Neural crest cell (in vitro differentiated cells): ENCODE measurements at places on chromosomes 16 and 17. TPM values are rescaled to one million over a fixed set of nuclear protein-coding genes. Genes with fewer than 3 reads are reported as not detected.

- H3K4me3 ChIP-seq = no peak overlapping the region
- H3K27me3 ChIP-seq = no peaks in the 10 kb centered on the region
- H3K36me3 ChIP-seq = no peaks in the 10 kb centered on the region
- H3K4me1 ChIP-seq = no peaks in the 10 kb centered on the region
Measured at GRCh38 chr17:11029791-11030190, 191.9 kb upstream of the PIRT start.

DNA sequence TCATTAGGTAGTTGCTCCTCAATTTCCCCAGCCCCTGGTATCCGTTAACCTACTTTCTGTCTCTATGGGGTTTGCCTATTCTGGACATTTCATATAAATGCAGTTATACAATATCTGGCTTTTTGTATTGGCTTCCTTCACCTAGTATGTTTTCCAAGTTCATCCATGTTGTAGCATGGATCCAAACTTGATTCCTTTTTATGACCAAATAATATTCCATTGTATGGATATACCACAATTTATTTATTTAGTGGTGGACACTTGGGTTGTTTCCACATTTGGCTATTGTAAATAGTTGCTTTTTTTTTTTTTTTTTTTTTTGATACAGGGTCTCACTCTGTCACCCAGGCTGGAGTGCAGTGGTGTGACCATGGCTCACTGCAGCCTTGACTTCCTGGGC, 15.9 kb downstream of the EPN2 start:
- no peak for DNase-seq
- H3K4me1 ChIP-seq = peaks cover 46% of the 10 kb centered on the region
- no peak overlapping the region for H3K27ac ChIP-seq
- no peaks in the 10 kb centered on the region for H3K27me3 ChIP-seq

DNA sequence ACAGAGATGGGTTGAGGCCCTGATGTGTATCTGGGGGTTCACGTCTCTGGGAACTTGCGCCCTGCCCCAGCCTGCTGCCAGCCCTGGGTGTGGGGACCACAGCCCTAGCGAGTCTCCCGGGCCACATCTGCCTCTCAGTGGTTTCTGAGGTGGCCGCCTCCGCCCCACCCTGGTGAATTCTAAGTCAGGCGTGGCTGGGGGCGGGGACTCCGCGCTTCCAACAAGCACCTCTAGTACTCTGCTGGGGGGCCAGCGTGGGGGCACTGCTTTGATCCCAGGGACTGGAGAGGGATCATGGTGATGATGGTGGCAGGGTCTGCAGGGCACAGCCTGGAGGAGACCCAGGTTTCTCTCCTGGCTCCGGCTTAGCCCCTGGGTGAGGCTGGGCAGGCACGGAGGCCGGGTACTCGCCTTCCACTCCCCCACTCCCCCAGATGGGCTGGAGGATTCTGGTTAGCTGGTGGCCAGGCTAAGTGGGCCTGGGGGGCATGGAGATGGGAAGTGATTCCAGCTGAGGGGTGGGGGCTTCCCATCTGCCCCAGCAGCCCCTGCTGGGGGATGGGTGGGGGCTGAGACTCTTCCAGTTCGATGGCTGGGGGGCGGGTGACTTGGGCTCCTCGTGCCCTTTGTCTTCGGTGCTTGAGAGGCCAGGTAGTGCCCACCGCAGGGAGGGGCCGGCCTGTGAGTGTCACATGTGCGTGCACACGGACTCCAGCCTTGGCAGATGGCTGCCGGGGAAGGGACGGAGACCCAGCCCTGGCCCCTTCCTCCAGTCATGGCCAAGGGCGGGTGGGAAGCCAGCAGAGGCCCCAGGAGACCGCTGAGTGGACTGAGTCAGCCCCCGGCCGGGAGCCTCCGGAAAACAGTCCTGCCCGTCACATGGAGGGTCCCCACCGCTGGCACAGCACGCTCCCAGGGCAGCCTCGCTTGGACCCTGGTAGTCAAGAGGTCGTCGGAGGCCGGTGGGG, 3.9 kb downstream of the GLIS2 start:
- no peaks in the 10 kb centered on the region for H3K36me3 ChIP-seq
- peaks cover 2% of the 10 kb centered on the region for H3K27me3 ChIP-seq
- H3K27ac ChIP-seq = no peak overlapping the region
- DNase-seq = no peak
- peak overlapping the region; percentile 76 for H3K4me3 ChIP-seq
- peaks cover 21% of the 10 kb centered on the region for H3K4me1 ChIP-seq

DNA sequence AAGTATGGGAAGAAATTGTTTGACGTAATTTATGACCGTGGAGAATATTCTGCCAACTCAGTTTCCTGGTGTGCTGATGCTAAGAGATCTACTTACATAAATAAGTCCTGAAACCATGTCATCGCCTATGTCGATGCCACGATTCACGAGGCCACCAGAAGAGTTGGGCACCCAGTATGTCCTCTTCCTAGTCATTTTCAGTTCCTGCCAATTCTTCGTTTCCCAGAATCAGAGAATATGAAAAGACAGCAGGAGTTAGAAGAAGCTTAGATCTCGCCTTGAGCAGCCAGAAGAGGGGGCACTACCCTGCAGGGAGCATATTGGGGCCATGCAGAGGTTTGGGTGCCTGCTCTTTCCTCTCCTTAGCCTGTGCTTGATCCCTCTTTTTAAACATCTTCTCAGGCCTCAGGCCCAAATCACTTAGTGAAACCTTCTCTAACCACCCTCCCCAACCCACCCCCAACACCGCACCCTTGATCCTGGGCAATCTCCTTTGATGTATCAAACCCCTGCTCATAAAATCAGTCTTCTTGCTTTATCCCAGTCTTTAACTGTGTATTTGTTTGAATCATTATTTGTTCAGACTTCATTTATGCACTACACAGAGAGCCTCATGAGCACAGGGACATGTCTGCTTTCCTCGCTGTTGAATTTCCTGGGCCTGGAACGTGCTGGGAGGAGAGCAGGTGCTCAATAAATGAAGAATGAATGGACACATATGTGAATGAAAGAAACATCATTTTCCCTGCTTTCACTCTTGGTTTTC, 12.2 kb upstream of the LONP2 start:
- no peaks in the 10 kb centered on the region for H3K4me1 ChIP-seq
- no peak overlapping the region for H3K4me3 ChIP-seq
- peaks cover 3% of the 10 kb centered on the region for H3K27me3 ChIP-seq

DNA sequence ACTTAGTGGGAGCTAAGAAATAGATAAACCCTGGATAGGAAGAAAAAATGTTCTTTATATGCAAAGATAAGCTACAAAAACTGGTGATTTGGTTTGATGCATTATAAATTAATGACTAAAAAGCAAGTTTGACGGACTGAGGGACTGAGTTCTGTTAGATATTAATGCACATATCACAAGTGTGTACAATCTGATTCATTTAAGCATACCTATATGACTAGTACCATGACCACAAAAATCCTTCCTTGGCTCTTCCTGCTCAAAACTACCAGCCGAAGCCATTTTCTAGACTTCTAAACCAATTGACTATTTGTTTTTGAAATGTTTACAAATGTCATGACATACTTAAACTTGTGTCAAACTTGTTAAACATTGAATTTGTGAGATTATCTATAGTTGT, 374.5 kb upstream of the MON1B start:
- H3K4me1 ChIP-seq = no peaks in the 10 kb centered on the region
- DNase-seq = no peak
- H3K27me3 ChIP-seq = no peaks in the 10 kb centered on the region
- no peak overlapping the region for H3K27ac ChIP-seq

KSR1 gene
- total RNA-seq = 27.8 and 28.0 TPM in 2 replicates

DNA sequence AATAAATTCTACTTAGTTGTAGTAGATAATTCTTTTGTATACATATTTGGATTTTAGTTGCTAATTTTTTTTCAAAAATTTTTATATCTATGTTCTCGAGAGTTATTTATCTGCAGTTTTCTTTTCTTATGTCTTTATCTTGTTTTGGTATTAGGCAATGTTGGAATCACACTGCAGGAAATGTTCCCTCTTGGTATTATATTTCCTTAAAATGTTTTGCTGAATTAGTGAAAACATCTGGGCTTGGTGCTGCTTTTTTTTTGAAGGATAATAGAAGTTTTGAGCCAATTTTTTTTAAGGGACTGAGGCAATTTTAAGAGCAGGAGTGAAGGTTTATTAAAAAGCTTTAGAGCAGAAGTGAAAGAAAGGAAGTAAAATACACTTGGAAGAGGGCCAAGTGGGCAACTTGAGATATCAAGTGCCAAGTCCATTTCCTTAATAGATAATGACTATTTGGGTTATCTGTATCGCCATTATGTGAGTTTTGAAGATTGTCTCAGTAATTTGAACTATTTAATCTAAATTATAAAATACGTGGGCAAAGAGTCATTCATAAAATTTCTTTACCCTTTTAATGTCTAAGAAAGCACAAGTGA, 1390.1 kb upstream of the CDH8 start:
- H3K36me3 ChIP-seq = no peaks in the 10 kb centered on the region
- H3K4me1 ChIP-seq = no peaks in the 10 kb centered on the region
- no peaks in the 10 kb centered on the region for H3K27me3 ChIP-seq

- no peak for DNase-seq
- no peak overlapping the region for H3K4me3 ChIP-seq
- H3K27me3 ChIP-seq = no peaks in the 10 kb centered on the region
- H3K4me1 ChIP-seq = peaks cover 6% of the 10 kb centered on the region
- H3K27ac ChIP-seq = no peak overlapping the region
Measured at GRCh38 chr17:72359274-72359673, 238.5 kb downstream of the SOX9 start.

DNA sequence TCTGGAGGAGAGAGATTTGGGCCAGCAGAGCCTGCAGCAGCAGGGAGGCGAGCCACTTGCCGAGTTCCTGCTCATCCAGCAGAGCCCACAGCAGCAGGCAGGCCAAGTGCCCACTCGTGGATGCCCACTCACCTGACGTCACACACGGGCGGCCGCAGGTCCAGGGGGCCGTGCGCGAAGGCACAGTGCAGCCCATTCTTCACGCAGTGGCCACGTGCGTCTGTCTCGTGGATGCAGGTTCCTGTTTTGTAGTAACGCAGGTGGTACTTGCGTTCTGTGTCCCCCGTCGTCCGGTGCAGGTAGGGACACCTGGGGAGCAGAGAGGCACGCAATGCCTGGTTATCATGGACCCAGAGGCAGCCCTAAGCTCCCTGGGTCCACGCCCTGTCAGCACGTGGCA, 11.5 kb downstream of the UNKL start:
- DNase-seq = no peak
- no peak overlapping the region for H3K27ac ChIP-seq
- no peaks in the 10 kb centered on the region for H3K27me3 ChIP-seq
- H3K36me3 ChIP-seq = no peaks in the 10 kb centered on the region
- no peak overlapping the region for H3K4me3 ChIP-seq
- H3K4me1 ChIP-seq = peaks cover 3% of the 10 kb centered on the region
